Amniotic epithelial cell (primary cell): ENCODE measurements at places on chromosomes 7 and 10.
A peak's percentile ranks its signal among the peaks of the same experiment; 100 is the strongest.

GRCh38 chr10:86344281-86344680, 22.3 kb downstream of the GRID1 start:
- no peak for DNase-seq

- peak; percentile 58 for DNase-seq
Observed at GRCh38 chr7:101784292-101785127, 32.9 kb upstream of the CUX1 start.

- peak; percentile 2 for DNase-seq
Observed at GRCh38 chr10:121510201-121510771, 88.0 kb downstream of the FGFR2 start.

GRCh38 chr10:35341521-35341920, 5.2 kb downstream of the CCNY start:
- DNase-seq = no peak

DNA sequence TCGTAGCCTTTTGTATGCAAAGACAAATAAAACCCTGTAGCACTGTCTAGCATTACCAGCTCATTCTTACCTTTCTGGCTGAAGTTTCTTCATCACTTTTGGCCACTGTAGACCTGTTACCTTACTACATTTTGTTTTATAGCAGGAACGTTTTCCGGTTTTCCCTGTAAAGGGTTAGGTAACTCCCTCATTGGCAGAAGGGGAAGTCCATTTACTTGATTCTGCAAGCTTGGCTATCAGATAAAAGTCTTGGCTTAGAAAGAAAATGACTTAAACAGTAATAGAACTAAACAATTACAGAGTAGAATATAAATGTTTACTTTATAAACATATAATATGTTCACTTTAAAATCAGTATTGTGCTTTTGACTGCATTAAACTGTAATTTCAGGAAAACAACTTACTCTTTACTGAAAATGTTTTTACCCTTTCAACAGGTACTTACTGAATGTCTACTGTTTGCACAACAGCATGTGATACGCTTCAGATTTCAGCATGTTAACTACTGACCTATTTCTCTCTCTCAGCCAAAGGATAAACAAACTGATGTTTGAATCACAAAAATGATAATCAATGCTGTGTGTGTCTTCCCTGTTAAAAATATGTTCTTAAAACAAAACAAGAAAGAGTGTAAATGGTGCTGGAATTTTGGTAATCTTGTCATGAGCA, 67.1 kb downstream of the OTUD1 start:
- no peak for DNase-seq

DNA sequence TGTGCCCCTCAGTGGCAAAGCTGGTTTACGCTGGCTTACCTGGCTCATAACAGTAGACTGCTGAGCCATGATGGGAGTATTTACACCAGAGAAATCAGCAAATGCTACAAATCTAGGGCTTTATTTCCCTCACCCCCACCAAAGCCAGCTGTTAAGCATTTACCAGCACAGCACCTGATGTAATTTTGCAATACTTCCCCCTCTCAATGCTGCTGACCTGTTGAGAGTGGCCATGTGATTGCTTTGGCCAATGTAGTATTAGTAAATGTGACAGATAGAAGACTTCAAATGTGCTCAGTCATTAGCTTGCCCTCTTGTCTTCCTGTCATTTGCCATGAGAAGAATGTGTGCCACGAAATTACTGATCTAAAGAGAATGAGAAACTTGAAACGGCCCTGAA, 46.6 kb downstream of the HERPUD2 start:
- DNase-seq = peak; percentile 24

- DNase-seq = peak; percentile 26
Observed at GRCh38 chr10:7264313-7264756, 146.5 kb downstream of the SFMBT2 start.

GRCh38 chr10:131842351-131843088, 58.3 kb upstream of the PPP2R2D start:
- no peak for DNase-seq

DNA sequence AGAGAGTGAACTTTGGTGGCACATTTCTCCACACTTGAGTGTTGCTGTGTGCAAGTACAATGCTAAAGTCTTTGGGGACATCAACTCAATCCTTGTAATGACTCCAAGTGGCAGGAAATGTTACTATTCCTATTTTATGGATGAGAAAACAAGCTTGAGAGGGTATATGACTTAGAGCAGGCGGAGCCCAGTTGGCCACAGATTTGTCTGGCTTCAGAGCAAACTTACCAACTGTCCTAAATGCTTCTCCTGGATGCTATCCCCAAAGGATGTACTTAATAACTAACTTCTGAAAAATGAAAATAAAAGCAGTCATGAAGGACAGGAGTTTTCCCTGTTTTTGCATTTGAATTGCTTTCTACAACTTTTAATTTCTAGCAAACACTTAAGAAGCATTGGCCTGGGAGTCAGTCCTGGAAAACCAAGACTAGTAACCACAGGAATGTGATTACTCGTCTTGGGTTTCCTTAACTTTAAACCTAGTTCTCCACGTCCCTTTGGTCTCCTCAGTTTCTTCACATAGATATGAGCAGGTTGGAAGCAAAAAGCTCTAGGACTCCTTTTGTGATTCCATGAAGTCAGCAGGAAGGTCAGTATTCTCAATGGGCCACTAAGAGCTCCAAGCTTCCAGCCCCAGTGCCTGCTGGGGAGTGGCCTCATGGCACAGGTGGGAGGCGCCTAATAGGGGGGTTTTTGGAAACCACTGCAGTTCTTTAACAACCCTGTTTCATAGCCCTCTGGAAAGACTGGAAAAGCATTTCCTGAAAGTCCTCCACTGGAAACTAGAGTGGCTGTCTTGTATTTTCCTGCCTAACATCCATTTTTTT, 140.8 kb downstream of the GLCCI1 start:
- peak; percentile 40 for DNase-seq

GRCh38 chr10:30007406-30007805, 52.0 kb downstream of the JCAD start:
- DNase-seq = no peak

- no peak for DNase-seq
Observed at GRCh38 chr10:21293518-21294356, 231.7 kb downstream of the SKIDA1 start.
